T-helper 1 cell (primary cell): ENCODE measurements at places on chromosomes 7 and 10.
A peak's percentile ranks its signal among the peaks of the same experiment; 100 is the strongest.

- DNase-seq = no peak
These were observed 1.7 kb downstream of the TCAF1 start for GRCh38 chr7:143900230-143900766.

DNA sequence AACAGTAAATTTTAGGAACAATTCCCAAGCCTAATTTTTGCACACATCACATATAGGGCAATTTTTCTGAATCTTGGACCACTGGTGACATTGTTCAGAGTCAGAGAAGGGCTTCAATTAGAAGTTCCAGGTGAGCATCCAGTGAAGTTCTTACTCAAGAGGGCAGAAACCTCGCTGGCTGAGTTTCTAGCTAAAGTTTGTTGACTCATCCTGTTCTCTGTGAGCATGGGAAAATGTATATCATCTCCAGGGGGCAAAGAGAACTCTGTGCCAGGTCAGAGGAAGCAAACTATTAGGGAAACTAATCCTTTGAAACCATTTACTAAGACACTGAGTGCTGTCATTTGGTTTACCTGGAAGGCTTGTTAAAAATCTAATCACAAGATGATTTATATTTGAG is 695.6 kb upstream of the IGFBP3 start:
- DNase-seq = no peak

GRCh38 chr10:110398419-110399105 is 93.8 kb upstream of the SMNDC1 start:
- no peak for DNase-seq

GRCh38 chr7:150378115-150378852 is 846 bp upstream of the ZNF775 start:
- DNase-seq = peak; percentile 46

GRCh38 chr7:84274029-84274638 is 79.5 kb upstream of the SEMA3A start:
- DNase-seq = no peak
